ENCODE measurements at places on chromosomes 1 and 21.

DNA sequence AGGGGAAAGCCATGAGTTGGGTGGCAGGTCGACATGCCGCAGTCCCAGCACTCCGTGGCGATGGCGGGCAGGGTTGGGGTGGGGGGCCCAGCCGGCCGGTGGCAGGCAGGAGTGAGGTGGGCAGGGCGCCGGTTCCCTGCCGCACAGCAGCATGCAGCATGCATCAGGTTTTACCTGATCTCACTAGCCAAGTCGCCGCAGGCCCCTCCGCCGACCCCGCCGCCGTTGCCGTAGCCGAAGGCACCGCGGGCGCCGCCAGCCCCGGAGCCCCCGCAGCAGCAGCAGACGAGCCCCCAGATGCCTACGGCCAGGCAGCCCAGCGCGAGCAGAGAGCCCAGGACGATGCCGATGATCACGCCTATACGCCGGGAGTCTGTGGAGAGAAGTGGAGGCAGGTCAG, 6.7 kb downstream of the VSIG8 start:
- no peak for DNase-seq

GRCh38 chr1:62424411-62424810, 12.4 kb upstream of the USP1 start:
- DNase-seq = no peak

DNA sequence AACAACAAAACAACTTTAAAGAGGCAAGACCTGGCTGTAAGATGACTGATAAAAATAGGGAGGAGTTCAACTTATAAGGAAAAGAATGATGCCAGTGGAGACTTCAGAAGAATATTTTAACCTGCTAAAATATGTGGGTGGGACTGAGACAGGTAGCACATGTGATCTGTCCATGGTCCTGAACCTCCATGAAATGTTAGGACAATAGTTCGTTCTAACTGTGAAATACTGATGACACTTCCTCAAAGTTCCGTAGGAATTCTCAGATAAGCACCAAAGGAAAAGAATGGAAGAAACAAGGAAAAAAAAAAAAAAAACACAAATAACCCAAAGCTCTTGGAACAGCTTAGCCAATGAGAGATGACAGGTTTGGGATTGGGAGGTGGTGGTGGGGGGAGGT, 44.7 kb downstream of the CDC42BPA start:
- no peak for DNase-seq

GRCh38 chr1:22521692-22522091, 41.6 kb upstream of the EPHA8 start:
- DNase-seq = no peak

- DNase-seq = no peak
These were observed 47.0 kb downstream of the SERINC2 start for GRCh38 chr1:31460027-31460426.

DNA sequence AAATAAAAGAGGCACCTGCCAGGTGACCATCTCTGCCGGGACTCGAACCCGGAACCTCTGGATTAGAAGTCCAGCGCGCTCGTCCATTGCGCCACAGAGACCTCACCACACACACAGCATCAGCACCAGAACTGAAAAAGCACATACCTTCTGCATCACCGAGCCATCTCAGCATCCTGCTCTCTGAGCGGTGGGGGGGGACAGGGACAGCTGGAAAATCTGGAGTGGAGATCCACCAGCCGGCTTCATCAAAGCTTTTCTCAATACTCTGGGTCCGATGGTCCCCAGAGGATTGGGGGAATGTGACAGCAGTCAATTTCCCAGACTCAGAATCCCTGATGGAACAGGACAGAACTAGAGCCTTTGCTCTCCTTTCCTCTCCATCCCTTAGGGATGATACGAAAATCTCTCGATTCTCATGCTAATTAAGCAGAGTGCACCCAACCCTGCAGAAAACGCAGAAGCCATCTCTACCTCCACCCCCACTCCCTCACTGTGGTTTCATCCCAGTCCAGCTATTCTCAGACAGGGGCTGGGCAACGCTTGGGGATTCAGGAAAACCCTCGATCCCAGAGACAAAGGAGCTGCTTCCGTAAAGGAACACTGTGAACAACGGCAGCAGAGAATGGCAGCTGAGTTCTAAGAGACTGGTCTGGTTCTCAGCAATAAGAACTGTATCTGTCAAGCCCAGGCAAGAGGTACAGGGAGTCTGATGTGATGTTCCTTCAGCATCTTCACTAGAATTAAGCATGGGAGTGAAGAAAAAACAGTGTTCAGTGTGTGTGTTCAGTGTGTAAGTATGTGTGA, 29.6 kb upstream of the CADM3 start:
- DNase-seq = no peak

DNA sequence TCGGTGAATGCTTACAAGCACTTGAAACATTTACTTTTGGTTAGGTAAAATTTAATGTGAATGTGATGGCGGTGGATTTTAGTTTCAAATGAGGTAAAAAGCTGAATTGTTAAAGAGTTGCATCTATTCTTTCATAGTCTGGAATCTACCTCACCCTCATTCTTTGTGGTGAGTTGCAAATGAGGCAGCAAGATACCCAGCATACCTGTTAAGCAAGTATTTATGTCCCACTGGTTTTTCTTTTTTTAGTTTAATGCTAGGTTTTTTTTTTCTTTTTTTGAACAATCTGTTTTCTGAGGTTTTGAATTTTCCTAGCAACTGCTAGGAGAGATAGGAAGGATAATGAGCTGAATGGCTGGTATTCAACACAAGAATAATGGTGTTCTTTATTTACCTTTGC, 127.9 kb upstream of the CACYBP start:
- no peak for DNase-seq

- no peak for DNase-seq
These were observed 45.0 kb upstream of the DNAJC6 start for GRCh38 chr1:65264197-65264929.

DNA sequence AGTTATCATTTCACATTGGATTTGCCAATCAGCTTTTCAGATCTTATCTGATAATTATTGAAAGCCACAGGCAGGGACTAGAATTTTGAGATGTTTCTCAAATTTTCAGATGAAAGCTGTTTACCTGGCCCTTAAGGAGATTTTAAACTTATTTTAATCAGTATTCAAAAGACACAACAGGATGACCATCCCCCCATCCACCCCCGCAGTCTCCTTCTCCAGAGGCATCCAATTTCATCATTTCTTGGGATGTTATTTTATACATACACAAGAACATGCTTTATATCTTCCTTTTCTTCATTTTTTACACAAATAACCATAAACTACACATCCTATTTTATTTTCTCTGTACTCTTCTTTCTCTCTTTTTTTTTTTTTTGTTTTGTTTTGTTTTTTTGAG, 470.9 kb downstream of the SMYD3 start:
- no peak for DNase-seq

DNA sequence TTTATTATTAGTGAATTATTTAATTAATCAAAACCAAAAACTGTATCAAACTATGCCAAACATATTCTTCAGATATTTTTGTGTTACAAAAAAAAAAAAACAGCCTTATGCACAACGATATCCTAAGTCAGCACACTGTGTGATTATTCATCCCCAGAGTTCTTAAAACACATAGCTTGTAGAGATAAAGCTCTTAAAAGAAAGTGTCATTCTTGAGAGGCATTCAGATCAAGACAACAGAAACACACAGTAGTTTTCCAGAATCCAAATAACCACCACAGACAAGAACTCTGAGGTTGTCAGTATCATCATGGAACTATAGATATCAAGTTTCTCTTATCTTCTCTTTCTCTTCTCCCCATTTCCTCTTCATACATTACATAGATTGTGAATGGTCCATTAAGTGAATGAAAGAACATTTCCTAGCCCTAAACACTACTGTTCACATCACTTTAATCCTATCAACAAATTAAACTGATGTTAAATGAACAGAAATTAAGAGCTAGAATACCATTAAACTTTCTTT, 13.5 kb downstream of the ZZZ3 start:
- DNase-seq = no peak

GRCh38 chr1:217133958-217134856, 411.0 kb upstream of the ESRRG start:
- no peak for DNase-seq

All from BJ (cell line).